ENCODE measurements at places on chromosomes 2 and 18. TPM values are rescaled to one million over a fixed set of nuclear protein-coding genes. Genes with fewer than 3 reads are reported as not detected.

Gene REG3G
- 0.66 TPM for total RNA-seq

Gene MDH1B
- 2.4 TPM for total RNA-seq

Gene CCNT2
- 40.1 TPM for total RNA-seq

Gene SERPINB10
- not detected for total RNA-seq

Gene ARL4C
- total RNA-seq, result 10.2 TPM

Gene SERPINB7
- 0.17 TPM for total RNA-seq

Gene TEX44
- total RNA-seq, result not detected

Gene WDR75
- 18.8 TPM for total RNA-seq

Gene MEP1B
- total RNA-seq, result 0.78 TPM

Gene SERPINB13
- total RNA-seq, result not detected

Gene STPG4
- total RNA-seq, result 0.20 TPM

Gene CFAP210
- total RNA-seq, result 0.23 TPM

Gene ANKRD44
- total RNA-seq, result 40.6 TPM

Gene CHAC2
- 2.2 TPM for total RNA-seq

Gene EMX1
- 0.12 TPM for total RNA-seq

Gene SERPINB4
- total RNA-seq, result not detected

Gene SS18
- 64.9 TPM for total RNA-seq

Gene SP100
- total RNA-seq, result 86.6 TPM

Gene IL1B
- total RNA-seq, result 33.2 TPM

Gene POTEC
- not detected for total RNA-seq

Gene RAD51AP2
- total RNA-seq, result not detected

Gene IGFBP5
- 246 TPM for total RNA-seq

Gene SCG2
- 1.1 TPM for total RNA-seq

Gene TBR1
- total RNA-seq, result not detected

Gene FIGN
- total RNA-seq, result 5.9 TPM

Gene DSG3
- 0.06 TPM for total RNA-seq

Gene MC5R
- not detected for total RNA-seq

Gene YWHAQ
- total RNA-seq, result 250 TPM

Gene MAP2
- total RNA-seq, result 43.9 TPM

Gene ARHGAP15
- total RNA-seq, result 10.0 TPM

Gene FAM168B
- total RNA-seq, result 90.5 TPM

Gene SLC9A2
- total RNA-seq, result 19.9 TPM

Gene PARD3B
- total RNA-seq, result 28.0 TPM

Gene MTERF4
- 32.7 TPM for total RNA-seq

Gene AGXT
- total RNA-seq, result 1.6 TPM

Gene CHRNG
- not detected for total RNA-seq

Gene NYAP2
- 0.06 TPM for total RNA-seq

Gene ALK
- 0.20 TPM for total RNA-seq

Gene EML6
- total RNA-seq, result 2.1 TPM

Gene PNO1
- 8.0 TPM for total RNA-seq

Gene DCC
- total RNA-seq, result not detected

Gene DTNA
- 53.4 TPM for total RNA-seq

Gene MTCL1
- total RNA-seq, result 182 TPM

Gene MTIF2
- total RNA-seq, result 22.8 TPM

Gene GRB14
- total RNA-seq, result 2.5 TPM

Gene APLF
- total RNA-seq, result 3.5 TPM

Gene DSG1
- 0.89 TPM for total RNA-seq

Gene CPLX4
- total RNA-seq, result not detected

Gene GKN1
- total RNA-seq, result not detected

Gene C2orf66
- total RNA-seq, result not detected

Gene COLEC12
- 4.9 TPM for total RNA-seq

Gene NEU2
- total RNA-seq, result not detected

Measured in mucosa of gallbladder (tissue), 1 donor.